ENCODE measurements at places on chromosomes 16 and 17. TPM values are rescaled to one million over a fixed set of nuclear protein-coding genes. Genes with fewer than 3 reads are reported as not detected.

DNA sequence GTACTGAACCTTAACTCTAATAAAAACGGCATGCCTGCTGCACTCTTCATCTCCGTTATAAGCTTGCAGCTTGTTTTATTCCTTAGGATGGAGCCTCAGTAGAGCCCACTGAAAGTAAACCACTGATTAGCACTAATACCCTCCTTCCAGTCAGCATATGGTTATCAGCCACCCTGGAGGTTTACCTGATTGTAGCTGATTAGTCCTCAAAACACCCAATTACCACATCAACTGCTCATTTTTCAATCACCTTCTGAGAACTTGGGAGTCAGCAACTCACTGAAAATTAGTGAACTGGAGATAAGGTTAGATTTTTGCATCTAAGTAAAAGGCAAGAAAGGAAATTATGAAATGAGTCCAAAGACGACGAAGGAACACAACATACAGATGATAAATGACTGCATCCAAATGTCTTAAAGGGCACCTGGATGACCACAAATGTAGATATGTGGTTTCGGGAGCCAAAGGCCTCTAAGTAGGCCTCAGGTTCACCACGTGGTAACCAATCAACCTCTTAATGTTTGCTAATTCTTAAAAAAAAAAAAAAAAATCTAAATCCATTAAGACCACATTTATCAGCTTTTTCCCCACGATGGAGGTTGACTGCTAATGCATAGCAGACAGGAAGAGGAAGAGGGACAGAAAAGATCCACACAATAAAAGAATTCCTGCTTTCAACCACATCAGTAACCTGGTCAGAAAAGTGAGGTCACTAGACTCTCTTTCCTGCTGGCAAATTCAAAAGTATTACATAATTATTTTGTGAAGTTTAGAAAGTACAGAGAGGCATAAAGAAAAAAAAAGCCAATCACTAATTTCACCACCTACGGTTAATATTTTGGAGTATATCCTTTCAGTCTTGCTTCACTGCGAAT is 28.0 kb downstream of the DCUN1D3 start:
- DNase-seq, result no peak

- no peak for DNase-seq
These were observed 129.4 kb upstream of the IRX5 start for GRCh38 chr16:54801057-54801844.

DNA sequence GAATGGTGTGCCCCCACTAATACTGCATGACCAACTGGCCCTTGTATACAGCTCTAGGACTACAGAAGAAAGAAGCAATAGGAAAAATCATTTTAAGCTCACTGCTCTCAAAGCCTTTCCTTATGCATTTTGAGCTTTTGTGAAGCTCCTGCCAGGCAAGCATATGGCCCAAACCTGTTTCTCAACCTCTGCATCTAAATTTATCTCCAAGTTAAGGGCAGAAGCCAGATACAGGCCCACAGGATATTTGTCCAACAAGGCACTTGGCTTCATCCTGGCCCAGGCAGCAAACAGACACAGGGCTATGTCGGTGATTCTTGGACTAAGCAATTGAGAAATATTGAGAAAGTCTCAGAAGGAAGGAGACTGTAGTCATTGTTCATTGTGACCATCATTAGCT is 43.9 kb downstream of the CCT6B start:
- DNase-seq, result no peak

- DNase-seq, result no peak
These were observed 17.0 kb downstream of the LSM12 start for GRCh38 chr17:44049294-44050060.

GRCh38 chr16:27726621-27727261 is 176.8 kb downstream of the KATNIP start:
- no peak for DNase-seq

DNA sequence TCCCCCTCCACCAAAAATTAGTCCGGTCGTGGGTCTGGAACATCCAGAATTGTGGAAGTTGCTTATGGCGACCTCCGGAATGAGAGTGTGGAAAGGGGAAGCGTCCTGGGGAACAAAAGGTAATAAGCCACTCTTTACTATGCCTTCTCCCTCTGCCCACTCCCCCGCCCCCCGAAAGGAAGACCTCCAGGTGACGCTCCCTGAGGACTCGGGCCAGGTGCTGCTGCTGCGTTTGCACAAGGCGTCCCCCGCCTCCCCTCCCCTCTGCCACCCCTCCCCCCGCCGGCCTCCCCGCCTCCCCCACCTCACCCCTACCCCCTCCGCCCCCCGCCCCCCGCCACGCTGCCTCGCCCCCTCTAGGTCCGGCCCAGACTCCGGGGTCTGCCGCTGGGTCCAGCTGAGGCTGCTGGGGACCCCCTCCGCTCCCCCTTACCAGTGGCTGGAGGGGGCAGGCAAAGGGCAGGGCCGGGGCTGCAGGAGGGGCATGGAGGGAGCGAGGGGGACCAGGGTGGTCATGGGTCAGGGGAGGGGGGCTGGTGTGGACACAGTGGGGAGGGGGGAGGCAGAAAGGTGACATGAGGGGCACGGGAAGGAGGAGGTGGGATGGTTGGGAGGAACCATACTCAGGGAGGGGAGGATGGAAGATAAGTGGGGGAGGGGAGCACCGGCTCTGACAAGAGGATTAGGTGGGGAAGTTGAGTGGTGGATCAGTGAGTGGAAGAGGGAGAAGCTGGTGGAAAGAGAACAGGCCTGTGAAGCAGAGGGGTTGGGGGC is 23.6 kb downstream of the ALOX12B start:
- DNase-seq, result no peak

DNA sequence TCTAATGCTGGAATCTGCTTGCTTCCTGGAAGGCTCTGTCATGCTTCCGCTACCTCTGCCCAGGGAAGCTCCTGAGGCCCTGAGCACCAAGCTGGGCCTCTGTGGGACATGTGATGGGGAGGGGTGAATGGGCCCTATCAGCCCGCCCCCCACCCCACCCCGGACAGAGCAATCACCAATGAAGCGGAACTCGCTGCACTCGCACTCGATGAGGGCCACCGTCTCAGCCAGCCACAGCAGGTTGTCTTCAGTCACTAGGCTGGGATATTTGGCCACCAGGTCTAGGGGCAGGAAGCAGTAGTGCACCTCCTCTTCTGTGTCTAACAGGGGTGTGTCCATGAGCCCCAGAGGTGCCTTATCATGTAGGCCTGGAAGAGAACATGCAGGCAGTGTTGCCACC is 23.6 kb downstream of the KCTD19 start:
- no peak for DNase-seq

The AGRP gene
- not detected for total RNA-seq

The TAT gene
- not detected for total RNA-seq

Data from Caco-2 (cell line).